8988T (cell line): ENCODE measurements at places on chromosomes 1 and 21.

- DNase-seq = no peak
Measured at GRCh38 chr1:221753828-221754188, 11.9 kb upstream of the DUSP10 start.

GRCh38 chr21:14744368-14744767 is 198.3 kb upstream of the SAMSN1 start:
- DNase-seq = no peak

- DNase-seq = no peak
Measured at GRCh38 chr1:59184365-59184905, 112.5 kb upstream of the FGGY start.

GRCh38 chr1:201329286-201329685 is 46.0 kb downstream of the PKP1 start:
- no peak for DNase-seq

DNA sequence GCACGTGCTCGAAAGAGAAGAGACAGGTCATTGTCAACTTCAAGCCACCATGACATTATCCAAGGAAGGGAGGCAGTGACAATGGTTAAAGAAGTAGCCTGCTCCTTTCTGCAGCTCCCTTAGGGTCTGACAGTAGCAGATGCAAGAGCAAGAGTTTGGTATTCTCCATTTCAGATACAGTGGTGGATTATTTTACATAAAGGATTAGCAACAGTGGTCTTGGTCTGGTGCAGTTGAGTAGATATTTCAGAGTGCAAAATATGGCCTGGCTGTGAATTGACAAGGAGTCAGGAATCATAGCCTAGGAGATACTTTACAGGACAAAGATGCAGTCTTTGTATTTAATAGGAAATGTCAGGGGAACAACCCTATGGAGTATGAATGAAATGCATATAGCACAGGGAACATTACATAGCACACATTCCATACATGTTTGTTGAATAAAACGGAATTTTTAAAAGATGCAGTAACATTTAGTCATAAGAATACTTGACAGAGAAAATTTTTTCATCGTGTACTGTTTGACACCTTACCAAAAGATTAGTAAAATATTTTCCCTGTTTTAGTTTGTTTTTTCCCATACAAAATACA is 41.8 kb downstream of the CHRM3 start:
- DNase-seq = no peak

GRCh38 chr1:202010180-202011015 is at the start of gene ELF3:
TSS of gene ELF3 (plus strand) at chr1:202010587. CDS start at chr1:202011137, 550 bp downstream.
- DNase-seq = no peak

DNA sequence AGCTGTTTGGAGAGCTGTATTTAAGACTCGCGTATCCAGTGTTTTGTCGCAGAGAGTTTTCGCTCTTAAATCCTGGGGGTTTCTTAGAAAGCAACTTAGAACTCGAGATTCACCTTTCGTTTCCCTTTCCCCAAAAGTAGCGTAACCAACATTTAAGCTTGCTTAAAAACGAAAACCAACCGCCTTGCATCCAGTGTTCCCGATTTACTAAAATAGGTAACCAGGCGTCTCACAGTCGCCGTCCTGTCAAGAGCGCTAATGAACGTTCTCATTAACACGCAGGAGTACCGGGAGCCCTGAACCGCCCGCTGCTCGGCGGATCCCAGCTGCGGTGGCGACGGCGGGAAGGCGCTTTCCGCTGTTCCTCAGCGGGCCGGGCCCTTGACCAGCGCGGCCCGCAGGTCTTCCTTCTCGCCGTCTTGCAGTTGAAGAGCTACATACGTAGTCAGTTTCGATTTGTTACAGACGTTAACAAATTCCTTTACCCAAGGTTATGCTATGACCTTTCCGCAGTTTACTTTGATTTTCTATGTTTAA is 1.9 kb downstream of the OLIG1 start:
- DNase-seq = no peak

DNA sequence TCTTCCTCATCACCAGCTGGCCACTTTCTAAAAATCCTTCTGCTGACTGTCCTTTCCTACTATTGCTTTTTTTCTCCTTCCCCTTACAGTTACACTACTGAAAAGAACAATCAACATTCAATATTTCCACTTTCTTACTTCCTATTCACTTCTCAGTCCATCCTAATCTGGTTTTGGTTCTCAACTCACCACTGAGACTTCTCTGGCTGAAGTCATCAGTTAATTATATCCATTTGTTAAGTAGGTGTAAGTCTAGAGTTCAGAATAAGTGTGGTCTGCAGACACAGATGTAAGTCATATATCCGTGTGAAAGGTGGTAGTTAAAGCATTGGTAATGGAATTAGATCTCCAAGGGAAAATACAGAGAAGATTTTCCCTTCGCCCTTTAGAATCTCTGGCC is 21.4 kb downstream of the PEA15 start:
- no peak for DNase-seq

DNA sequence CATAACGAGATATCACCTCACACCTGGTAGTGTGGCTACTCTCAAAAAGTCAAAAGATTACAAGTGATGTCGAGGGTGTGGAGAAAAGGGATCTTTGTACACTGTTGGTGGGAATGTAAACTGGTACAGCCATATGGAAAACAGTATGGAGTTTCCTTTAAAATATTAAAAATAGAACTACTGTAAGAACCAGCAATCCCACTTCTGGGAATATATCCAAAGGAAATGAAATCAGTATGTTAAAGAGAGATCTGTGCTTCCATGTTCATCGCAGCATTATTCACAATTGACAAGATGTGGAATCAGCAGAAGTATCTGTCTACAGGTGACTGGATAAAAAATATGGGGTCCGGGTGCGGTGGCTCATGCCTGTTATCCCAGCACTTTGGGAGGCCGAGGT is 7.6 kb upstream of the PIK3C2B start:
- DNase-seq = no peak

- no peak for DNase-seq
Measured at GRCh38 chr1:55402671-55403464, 187.7 kb upstream of the USP24 start.

DNA sequence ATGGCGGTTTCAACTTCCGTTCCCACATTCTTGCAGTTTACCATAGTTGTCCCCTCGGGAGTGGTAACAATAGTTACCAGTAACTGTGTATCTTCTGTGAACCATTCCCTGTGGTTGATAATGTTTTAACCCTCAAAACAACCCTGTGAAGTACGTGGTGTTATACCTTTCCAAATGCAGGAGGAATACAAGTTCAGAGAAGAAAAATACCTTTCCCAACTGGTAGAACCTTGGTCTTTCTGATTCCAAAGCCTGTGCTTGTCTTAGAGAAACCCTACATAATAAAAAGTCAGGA is 789 bp downstream of the BTF3L4 start:
- no peak for DNase-seq

GRCh38 chr1:41712081-41712480 is 206.6 kb downstream of the HIVEP3 start:
- DNase-seq = no peak

DNA sequence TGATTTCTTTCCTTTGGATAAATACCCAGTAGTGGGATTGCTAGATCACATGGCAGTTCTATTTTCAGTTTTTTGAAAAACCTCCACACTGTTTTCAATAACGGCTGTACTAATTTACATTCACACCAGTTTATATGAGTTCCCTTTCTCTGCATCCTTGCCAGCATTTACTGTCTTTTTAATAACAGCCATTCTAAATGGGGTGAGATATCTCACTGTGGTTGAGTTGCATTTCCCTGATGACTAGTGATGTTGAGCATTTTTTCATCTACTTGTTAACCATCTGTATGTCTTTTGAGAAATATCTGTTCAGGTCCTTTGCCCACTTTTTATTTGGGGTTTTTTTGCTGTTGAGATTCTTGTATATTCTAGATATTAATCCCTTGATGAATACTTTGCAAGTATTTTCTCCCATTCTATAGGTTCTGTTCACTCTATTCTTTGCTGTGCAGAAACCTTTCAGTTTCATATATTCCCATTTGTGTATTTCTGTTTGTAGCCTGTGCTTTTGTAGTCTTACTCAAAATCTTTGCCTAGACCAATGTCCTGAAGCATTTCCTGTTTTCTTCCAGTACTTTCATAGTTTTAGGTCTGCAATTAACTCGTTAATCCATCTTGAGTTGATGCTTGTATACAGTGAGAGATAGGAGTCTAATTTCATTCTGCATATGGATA is 7.3 kb downstream of the HENMT1 start:
- no peak for DNase-seq

DNA sequence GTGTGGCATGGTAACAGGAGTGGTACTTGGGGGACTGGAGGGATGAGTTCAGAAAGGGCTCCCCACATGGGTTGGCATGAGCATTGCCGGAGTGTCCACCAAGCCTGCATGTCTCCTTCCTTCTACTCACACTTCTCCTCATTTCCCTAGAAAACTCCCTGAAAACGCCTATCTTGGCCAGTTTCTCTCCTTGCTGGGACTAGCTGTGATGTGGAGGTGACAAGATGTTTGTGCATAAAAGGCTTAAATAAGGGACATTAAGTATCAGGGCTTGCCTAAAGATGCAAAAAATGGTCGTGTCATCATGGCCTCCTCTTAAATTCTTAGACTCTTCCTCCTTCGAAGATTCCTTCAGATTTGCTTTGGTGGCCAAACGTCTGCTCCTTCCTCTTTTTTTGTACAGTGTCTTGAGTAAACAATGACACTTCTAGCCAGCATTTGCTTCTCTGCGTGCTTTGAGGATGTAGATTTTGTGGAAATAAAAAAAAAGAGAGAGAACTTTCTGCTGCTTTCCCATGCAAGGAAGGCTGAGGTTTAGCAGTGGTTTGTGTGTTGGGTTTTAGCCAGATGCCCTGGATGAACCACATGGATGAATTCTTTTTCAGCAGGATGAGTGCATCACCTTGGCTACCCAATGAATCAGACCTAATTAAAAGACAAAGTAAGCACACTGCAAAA is 239.1 kb upstream of the IRF2BP2 start:
- no peak for DNase-seq

DNA sequence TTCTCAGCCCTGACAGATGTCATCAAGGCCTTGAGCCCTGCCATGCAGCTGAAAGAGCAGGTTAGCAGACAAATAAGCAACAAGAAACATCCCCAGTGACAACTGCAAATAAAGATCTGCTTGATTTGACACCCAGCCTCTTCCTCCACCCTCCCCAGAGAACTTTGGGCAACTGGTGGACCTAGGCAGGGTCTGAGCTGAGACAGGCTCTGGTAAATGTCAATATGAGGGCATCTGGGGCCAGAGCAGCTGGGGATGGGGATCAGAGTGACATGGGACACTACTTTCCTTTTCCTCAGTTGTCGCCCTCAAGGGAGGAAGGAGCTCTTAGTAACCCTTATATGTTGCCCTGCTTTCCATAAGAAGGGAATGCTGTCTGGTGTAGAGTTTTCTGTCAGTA is 544.1 kb downstream of the NEGR1 start:
- no peak for DNase-seq

GRCh38 chr21:24628046-24628445 is 979.2 kb downstream of the MRPL39 start:
- DNase-seq = no peak

DNA sequence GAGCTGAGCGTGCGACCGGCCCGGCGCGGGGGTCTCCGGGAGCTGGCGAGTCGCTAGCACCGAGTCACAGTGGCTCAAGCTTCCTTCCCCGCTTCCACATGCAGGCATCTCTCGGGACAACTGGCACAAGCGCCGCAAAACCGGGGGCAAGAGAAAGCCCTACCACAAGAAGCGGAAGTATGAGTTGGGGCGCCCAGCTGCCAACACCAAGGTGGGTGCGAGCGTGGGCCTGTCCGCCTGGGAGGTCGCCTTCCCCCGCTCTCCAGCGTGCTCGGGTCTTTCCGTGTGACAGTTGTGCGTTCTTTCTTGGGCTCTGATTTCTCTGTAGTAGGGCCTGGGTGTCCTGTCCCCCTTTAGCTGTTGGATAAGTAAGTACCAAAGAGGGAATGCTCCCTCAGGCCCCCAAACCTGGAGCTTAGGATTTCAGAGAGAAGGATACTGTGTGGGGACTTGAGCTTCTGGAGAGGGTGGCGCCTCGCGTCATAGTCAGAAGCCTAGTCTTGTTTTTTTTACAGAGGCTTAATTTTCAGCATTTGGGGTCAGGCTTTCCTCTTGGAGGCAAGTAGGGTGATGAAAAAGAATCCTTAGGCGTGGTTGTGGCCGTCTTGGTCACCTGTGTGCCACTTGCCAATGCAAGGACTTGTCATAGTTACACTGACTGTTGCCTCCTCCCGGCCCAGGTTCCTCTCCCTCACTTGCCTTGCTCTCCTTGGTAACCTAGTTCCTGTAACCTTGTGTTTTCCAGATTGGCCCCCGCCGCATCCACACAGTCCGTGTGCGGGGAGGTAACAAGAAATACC is 790 bp downstream of the RPS8 start:
- DNase-seq = no peak

DNA sequence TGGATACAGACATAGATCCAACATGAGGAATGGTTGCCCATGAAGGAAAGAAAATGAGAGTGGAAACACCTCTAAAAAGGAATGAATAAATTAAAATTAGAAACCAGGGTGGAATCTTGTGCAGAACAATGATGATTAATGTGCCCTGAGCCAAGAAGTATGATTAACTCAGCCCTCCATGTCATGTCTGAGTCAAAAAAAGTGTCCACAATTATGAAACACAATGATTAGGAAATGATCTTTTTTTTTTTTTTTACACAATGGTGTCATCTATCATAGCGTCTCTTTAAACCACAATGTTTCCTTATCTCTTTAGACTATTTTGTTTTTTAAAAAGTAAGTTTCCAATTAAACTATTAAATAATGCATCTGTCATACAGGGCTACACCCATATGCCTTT is 78.9 kb upstream of the RAB4A start:
- no peak for DNase-seq

GRCh38 chr1:22711591-22712501 is 1.2 kb downstream of the EPHB2 start:
- DNase-seq = no peak

- DNase-seq = no peak
Measured at GRCh38 chr1:153903841-153904455, 18.8 kb downstream of the GATAD2B start.

DNA sequence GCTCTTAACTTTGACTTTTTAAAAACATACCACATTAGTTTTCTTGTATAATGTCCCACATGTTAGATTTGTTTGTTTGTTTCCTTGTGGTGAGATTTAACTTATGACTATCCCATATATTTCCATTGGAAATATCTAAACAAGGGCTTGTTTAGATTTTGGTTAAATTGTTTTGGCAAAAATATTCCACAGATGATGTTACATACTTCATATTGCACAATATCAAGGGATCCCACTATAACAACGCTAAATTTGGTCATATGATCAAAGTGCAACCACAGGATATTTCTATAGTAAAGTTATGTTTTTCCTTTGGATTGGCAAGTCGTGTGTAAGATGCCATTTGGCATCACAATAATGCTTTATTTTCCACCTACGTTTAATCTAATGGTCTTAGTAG is 396.7 kb downstream of the TGFB2 start:
- DNase-seq = no peak
